AG10803 (cell line): ENCODE measurements at places on chromosomes 6 and 20.

GRCh38 chr6:4349931-4350330 is 214.6 kb upstream of the ECI2 start:
- DNase-seq = no peak

DNA sequence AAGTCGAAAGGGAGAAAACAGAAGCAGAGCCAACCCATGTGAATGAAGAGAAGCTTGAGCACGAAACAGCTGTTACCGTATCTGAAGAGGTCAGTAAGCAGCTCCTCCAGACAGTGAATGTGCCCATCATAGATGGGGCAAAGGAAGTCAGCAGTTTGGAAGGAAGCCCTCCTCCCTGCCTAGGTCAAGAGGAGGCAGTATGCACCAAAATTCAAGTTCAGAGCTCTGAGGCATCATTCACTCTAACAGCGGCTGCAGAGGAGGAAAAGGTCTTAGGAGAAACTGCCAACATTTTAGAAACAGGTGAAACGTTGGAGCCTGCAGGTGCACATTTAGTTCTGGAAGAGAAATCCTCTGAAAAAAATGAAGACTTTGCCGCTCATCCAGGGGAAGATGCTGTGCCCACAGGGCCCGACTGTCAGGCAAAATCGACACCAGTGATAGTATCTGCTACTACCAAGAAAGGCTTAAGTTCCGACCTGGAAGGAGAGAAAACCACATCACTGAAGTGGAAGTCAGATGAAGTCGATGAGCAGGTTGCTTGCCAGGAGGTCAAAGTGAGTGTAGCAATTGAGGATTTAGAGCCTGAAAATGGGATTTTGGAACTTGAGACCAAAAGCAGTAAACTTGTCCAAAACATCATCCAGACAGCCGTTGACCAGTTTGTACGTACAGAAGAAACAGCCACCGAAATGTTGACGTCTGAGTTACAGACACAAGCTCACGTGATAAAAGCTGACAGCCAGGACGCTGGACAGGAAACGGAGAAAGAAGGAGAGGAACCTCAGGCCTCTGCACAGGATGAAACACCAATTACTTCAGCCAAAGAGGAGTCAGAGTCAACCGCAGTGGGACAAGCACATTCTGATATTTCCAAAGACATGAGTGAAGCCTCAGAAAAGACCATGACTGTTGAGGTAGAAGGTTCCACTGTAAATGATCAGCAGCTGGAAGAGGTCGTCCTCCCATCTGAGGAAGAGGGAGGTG is 38.7 kb downstream of the ZBTB2 start:
- no peak for DNase-seq

- peak; percentile 51 for DNase-seq
Observed at GRCh38 chr6:12608016-12608860, 108.3 kb upstream of the PHACTR1 start.

DNA sequence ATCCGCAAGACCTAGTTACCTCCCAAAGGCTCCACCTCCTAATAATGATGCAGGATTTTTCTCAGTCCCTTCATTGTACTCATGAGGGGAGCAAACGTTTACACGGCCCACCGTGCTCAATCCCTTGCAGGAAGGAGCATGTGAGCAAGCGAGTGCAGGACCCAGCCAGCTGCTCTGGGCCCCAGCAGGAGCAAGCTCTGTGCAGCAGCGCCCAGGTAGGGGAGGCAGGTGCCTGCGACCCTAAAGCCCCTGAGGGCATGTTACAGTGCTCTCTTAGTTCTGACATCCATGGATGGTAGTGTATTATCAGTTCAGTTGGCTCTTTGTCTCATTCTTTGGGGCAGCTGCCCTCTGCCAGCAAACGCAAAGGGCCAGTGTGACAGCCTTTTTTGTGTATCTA is 143.4 kb downstream of the TBXT start:
- no peak for DNase-seq

DNA sequence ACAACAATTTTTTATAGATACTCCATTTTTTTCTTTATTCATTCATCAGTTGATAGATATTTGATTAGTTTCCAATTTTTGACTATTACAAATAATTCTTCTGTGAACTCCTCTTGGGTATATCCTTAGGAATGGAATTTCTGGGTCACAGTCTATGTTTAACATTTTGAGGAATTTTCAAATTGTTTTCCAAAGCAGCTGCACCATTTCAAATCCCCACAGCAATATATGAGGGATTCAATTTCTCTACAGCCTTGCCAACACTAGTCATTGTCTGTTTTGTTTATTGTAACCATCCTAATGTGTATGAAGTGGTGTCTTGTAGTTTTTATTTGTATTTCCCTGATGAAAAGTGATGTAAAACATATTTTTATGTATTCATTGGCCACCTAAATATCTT is 320.3 kb upstream of the DEFB112 start:
- DNase-seq = no peak

GRCh38 chr20:25496968-25497401 is 88.3 kb downstream of the NINL start:
- DNase-seq = no peak
